ENCODE measurements at places on chromosomes 2 and 18.

DNA sequence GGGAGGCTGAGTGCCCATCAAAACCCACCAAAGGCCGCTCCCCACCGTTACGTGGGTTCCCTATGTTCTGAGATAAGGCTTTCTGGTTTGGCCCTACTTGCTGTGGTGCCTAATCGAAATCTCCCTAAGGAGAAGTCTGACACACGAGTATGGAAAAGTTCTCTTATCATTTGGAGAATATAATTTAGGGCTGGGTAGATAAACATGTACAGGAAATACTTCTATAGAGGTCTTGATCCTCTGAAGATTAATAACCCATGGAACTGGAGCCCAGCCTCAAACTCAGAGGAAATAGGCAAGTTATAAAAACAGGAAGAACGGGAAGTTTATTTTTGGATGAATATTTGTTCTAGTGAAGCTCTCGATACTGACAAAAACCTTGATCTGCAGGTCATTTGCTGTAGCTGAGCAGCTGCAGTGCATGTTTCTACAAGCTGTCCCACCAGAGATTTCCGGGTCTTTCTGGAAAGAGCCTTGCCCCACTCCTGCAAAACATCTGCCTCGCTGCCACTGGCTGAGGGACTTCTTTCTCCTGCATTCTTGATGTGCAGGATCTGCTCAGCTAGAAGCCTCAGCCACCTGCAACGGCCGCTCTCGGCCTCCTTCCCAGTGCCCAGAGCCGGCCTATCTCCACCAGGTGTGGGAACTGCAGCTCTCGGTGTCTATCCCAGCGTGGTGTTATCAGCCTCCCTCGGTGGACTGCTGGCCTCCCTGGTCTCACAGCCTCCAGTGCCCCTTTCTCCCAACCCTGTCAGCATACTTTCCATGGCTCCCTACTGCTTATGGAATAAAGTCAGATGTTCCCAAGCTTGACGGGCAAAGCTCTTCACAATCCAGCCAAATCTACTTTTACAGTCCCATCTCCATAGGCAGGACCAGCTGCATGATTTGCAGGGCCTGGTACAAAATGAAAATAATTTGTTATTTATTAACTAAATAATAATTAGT lies 48.6 kb downstream of the SPRED2 start:
- no peak for DNase-seq

DNA sequence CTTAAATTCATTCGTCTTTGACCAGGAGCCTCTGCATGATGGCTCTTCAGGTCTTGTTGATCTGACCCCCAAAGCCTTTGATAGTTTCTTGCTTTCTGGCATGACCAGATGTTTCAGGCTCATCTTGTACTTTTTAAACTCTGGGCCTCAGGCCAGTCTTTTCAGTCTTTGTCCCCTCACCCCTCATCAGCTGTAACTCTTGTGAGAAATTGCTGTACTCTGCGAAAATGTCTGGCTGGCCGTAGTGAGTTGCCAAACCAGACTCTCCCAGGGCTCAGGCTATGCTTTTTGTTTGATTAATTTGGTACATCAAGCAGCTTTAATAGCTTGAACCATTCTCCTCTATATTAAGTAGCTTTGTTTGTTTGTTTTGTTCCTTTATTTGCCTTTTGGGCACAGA lies 75.9 kb downstream of the BABAM2 start:
- no peak for DNase-seq

GRCh38 chr2:240812721-240813120 lies 7.3 kb downstream of the KIF1A start:
- DNase-seq, result no peak

DNA sequence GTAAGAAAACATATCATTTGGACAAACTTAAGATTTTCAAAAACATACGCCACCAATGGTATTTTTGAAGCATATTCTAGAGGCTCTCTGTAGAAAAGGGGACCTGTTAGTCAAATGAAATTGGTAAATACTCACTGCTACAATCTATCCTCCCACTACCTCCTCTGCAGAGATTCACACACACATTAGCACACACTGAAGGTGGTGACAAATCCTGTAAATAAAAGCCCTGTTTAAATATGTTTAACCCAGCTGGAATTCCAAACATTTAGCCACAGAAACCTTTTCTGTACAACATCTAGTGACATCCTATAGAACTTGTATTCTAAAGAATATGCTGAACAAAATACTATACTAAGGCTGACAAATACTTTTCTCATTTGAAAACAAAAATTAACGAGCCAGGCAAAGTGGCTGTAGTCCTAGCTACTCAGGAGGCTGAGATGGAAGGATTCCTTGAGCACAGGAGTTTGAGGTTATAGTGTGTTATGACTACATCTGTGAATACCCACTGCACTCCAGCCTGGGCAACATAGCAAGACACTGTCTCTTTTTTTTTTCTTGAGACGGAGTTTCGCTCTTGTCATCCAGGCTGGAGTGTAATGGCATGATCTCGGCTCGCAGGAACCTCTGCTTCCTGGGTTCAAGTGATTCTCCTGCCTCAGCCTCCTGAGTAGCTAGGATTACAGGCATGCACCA lies 25.9 kb downstream of the ALS2 start:
- DNase-seq, result no peak

- DNase-seq, result no peak
Observed at GRCh38 chr2:55859875-55860274, 63.7 kb downstream of the EFEMP1 start.

- DNase-seq, result no peak
Observed at GRCh38 chr2:66000901-66001300, 434.0 kb upstream of the MEIS1 start.

DNA sequence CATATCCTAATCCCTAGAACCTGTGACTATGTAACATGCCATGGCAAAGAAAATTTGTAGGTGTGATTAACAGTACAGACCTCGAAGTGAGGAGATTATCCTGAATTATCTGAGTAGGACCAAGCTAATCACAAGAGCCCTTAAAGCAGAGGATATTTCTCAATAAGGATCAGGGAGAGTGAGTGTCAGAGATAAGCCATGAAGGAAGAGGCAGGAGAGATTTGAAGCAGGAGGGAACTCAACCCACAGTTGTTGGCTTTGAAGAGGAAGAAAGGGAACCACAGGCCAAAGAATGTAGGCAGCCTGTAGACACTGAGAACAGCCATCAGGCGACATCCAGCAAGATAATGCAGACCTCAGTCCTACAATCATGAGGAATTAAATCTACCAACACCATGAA lies 229.3 kb downstream of the NBAS start:
- no peak for DNase-seq

DNA sequence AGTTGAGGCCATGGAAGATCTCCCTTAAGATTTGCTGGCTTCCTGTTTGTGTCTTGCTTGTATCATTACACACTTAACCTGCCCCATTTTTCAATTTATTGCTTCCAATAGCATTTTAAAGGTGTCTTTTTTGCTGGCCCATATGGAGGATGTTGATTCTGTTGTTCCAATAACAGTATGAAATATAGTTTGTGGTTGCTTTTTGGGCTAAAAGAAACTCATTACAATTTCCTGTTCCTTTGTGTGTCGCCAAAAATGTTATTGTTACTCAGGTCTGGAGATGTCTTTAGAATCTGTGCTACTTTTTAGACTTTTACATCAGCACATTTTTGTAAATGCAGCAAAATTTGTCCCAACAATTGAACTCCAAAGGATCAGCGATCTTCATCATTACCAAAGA lies 234.0 kb upstream of the ITGA4 start:
- no peak for DNase-seq

- no peak for DNase-seq
Observed at GRCh38 chr18:74281980-74282754, 9.6 kb downstream of the CYB5A start.

- no peak for DNase-seq
Observed at GRCh38 chr2:120990451-120990871, 254.8 kb downstream of the GLI2 start.

DNA sequence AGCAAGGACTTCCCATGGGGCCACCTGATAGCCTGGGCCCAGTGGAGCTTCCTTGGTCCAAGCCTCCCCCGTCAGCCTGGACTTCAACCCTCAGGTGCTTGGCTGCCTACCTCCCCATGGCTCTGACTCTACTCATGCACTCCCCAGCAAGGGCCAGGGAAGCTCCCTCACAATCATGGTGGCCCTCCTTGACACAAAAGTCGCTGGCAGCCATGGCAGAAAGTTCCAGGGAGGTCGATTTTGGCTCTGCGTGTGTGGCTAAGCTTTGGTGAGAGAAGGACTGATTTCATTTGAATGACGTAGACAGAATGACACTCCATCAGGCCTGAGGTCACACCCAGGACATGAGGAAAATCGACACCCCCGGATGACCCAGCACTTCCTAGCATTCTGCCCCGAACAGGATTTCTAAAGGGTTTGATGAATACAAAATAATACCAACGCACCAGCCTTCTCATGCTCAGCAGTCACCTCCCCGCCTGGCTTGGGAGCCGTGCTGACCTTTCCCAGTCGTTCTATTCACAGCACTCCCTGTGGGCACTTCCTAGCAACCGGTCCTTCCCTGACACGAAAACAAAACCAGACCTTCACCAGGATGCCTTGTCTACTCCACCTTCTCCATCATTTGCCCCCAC lies 52.7 kb downstream of the LBH start:
- DNase-seq, result no peak

- DNase-seq, result no peak
Observed at GRCh38 chr2:176109192-176109901, 2.3 kb downstream of the HOXD11 start.
